ENCODE measurements at places on chromosomes 2 and 18.

- DNase-seq: no peak
Measured at GRCh38 chr2:111135237-111135909, 14.7 kb downstream of the BCL2L11 start.

GRCh38 chr2:204257781-204258180, 287.5 kb upstream of the PARD3B start:
- no peak for DNase-seq

- DNase-seq: peak; percentile 78
Measured at GRCh38 chr2:99154643-99155536, at the start of the genes LIPT1 and TSGA10. Gene LIPT1, plus strand, starts transcription at chr2:99154967. Its CDS starts 6,991 bp downstream, at chr2:99161958. Gene TSGA10, minus strand, starts transcription at chr2:99154942. Its CDS starts 45,503 bp downstream, at chr2:99109439.

DNA sequence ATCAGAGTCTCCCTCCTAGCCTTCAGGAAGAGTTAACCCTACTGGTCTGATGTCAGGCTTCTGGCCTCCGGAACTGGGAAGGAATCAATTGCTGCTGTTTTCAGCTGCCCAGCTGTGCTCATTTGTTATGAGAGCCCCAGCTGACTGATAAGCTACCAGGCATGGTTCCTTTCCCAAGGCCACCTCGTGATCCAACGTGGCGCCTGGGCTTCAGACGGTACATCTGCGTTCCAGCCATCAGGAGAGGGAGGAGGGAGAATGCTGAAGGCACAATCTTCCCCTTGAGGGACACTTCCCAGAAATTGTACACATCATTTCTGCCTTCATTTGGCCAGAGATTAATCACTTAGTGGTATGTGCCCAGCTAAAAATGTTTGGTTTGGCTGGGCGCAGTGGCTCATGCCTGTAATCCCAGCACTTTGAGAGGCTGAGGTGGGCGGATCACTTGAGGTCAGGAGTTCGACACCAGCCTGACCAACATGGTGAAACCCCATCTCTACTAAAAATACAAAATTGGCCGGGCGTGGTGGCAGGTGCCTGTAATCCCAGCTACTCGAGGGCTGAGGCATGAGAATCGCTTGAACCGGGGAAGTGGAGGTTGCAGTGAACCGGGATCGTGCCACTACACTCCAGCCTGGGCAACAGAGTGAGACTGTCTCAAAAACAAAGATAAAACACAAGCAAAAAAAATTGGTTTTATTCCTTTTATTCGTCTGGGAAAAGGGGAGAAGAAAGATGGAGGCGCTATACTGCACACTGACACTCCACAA, 10.5 kb upstream of the ARMC9 start:
- no peak for DNase-seq

GRCh38 chr2:35428548-35428947, 927.0 kb upstream of the CRIM1 start:
- no peak for DNase-seq

- no peak for DNase-seq
Measured at GRCh38 chr2:178422097-178422496, 28.9 kb downstream of the PRKRA start.

GRCh38 chr18:57727952-57728807, 74.9 kb downstream of the ATP8B1 start:
- no peak for DNase-seq

DNA sequence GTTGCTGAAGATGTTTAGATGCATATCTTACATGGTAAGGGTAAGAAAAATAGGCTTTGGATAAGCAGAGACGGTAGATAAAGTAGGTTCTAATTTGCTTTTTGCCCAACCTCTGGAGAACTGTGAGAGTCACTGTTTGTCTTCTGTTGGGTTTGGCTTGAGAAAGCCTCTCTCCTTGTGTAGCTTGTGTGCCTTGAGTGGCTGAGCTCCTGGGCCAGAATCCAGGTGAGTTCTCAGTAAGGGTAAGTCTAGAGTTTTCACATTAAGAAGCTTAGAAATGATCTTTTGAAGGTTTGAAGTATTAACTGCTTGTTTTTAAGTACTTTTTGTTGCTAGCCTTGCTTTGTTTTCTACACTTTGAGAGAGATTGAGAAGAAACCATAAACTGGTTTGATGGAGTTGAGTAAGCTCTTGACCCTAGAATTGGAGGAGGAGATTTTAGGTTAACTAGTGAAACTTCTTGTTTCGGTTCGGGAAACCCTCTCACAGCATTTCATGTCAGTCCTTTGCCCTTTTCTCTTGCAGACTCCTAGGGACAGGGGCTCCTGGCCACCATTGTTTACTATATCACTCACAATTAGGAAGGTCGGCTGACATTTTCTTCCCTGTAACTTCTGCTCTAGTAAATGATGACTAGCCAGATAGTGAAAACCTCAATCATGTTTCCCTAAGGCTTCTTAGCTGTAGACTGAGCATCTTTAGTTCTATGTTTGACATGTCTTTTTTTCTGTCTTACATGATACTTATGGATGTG, 26.0 kb downstream of the MAP4K4 start:
- no peak for DNase-seq

DNA sequence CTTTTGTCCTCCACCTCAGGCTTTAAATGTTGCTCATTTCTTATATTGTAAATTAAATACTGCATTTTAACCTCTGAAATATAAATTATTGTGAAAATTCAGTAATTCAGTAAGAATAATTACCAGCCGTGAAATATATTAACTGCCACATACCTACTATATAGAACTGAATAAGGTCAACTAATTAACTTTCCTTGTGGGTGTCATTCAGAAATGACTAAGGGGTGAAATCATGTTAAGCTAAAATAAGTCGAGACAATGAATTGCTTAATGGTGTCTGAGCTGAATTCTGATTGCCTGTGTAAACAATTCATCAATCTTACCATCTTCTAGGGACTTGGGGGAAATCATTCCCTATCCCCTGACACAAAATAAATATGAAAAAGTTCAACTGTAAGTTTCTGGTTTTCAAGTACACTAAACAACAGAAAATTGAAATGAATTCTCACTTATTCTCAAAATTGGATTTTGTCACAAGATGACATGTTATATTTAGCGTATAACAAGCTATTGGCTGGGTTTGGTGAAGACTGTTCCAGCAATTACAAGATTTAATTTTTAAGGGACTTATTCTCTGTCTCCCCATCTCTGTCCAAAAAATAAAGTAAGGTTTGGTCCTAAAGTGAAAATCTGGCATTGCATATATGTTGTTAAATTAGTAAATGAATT, 255.1 kb downstream of the METTL4 start:
- DNase-seq: no peak

GRCh38 chr2:106701203-106702022, 184.6 kb downstream of the ST6GAL2 start:
- no peak for DNase-seq

- no peak for DNase-seq
Measured at GRCh38 chr2:74378007-74378406, 2.1 kb downstream of the DCTN1 start.

- DNase-seq: no peak
Measured at GRCh38 chr18:31364190-31364589, 12.4 kb upstream of the DSG4 start.

DNA sequence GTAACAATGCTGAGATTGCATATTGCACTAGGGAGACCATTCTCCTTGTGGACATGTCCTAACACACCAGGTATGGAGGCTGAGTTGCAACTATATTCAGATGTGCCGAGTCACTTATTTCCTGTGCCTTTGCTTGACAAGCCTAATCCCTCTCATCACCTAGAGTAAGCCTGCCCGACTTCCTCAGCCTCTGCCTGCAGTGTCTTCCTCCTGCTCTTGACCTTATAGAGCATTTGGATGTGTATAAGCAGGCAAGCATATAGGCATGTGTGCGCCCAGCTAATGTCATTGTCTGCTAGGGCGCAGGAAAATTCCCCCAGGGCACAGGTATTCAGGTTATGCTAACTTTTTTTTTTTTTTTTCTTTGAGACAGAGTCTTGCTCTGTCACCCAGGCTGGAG, 316.9 kb downstream of the CDH2 start:
- DNase-seq: no peak

GRCh38 chr2:70087702-70088597, 673 bp downstream of the PCBP1 start:
- DNase-seq: no peak

GRCh38 chr2:236796236-236796635, 226.6 kb downstream of the ACKR3 start:
- DNase-seq: no peak

DNA sequence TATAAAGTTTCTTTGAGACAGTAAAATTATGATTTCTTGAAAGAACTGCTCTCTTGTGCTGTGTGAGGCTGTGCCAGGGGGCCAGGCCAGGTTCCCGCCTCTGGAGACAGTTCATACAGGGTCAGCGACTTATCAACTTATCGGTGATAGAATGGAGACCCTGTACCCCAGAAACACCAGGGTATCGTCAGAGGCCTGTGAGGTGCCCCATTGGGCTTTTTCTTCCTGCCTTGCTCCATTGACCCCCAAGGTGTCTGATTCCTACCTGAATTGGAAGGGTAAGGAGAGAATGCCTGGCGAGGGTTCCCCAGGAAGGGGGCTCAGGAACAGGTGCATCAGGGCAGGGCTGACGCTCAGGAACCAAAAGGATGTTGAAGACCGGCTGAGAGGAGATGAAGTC, 4.3 kb downstream of the DLX1 start:
- no peak for DNase-seq

- DNase-seq: no peak
Measured at GRCh38 chr18:9876867-9877654, 8.7 kb upstream of the TXNDC2 start.

GRCh38 chr2:1282552-1282951, 130.7 kb upstream of the TPO start:
- no peak for DNase-seq

GRCh38 chr2:237452861-237453260, 34.2 kb upstream of the MLPH start:
- DNase-seq: no peak

DNA sequence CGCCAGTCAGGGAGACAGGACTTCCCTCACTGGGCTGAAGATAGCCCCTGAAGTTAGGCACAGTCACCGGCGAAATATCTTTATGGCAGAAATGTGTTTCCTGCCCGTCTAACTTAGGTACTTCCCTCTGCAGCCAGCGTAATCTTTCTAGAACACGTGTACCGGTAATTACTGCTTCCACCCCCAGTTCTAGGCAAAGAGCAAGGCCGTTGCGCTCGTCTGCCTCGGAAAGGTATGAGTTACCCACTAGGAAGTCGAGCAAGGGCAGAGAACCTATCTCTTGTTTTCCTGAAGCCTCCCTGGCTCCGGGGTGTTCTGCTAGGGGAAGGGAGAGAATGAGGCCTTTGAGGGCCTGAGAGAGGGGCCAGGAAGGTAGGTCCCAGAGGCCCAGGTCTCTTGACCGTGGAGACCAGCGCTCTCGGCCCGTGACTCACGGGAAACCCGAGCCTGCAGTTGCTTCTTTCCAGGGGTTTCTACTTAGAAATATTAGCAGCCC, 70.0 kb downstream of the TWSG1 start:
- DNase-seq: no peak

GRCh38 chr2:241358470-241358869, 2.4 kb downstream of the FARP2 start:
- DNase-seq: no peak

GRCh38 chr2:128416109-128416785, 97.6 kb upstream of the HS6ST1 start:
- no peak for DNase-seq

- no peak for DNase-seq
Measured at GRCh38 chr2:47360283-47360682, 42.7 kb upstream of the MSH2 start.

DNA sequence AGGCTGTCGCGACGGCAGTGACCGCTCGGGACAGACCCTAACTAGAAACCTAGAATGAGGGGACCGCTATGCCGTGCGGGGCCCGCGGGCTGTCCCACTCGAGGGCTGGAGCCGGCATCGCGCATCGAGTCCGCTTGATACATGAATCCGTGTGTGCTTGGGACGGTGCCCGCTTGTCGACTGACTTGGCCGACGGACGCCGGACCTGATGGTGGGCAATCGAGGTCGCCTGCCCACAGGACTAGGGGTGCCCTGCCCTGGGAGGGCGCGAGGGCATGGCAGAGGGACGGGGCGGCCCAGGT, 749 bp upstream of the PTMA start:
- no peak for DNase-seq

GRCh38 chr2:231684314-231685223, 23.8 kb upstream of the PTMA start:
- no peak for DNase-seq

DNA sequence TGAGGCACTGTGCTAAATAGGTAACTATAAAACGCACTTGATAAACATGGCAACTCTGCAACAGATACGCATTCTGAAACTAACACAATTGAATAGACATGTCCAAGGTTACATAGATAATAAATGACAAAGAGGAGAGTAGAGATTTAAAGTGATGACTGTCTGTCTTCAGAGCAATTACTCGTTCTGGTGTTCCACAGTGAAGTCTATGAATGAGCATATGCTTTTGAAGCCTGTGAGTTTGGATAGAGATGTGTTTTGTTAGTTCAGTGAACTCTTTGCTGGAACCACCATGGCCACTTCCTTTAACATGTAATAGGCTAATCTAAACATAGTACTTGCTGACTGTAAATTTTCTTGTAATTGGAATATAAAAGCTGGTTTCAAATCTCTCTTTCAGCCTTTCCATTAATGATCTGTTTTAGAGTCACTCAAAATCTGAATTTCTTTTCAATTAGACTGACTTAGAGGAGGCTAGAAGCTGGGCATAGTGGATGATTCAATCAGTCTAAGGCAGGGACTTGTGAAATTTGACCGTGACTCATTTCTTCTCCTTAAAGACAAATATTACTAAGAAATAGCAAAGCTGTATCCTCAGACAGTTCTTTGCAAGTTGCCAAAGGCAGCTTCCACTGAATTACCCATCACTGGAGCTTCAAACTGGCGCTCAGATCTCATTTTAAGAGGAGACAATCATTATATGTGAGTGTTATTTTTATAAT, 1130.1 kb upstream of the CELF4 start:
- DNase-seq: no peak

DNA sequence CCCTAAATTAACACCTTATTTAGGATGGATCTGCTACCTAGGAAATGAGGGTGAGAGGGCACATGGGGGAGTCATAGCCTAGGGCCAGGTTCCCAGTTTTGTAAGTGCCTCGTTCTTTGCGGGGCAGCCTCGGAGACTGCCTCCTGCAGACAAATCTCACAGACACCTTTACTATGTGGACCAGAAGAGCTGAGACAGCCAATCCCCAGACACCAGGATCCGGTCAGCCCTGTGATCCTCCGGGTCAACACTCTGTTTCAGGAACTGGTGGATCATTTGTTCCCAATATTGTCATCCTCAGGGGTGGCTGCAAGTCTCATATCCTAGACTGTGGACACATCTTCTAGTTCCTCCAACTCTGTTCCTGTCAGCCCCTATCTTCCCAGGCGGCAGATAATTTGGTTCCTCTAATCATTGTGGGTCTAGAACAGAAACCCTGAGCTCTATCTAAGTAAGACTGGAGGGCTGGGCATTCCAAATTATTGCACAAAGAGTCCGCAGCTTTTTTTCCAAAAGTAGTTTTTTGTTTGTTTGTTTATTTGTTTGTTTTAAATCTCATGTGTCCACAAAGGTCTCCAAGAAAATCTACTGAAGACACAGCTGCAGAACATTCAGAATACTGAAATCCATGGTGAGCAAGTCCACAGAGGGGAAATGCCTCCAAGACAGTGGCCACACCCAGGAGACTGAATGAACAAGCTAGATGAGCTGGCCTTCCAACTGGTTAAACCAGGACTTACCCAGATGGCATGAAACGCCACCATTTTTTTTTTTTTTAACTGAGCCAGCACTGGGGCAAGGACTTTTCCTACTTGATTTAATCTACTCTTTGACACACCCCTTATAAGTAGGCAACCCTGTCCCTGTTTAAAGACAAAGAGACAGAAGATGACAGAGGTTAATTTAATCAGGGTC, 6.2 kb upstream of the GDF7 start:
- DNase-seq: no peak

GRCh38 chr2:179550214-179550613, 285.6 kb upstream of the SESTD1 start:
- DNase-seq: no peak
